ENCODE measurements at places on chromosomes 3 and 15.

- DNase-seq = no peak
Observed at GRCh38 chr3:17832016-17832415, 89.6 kb upstream of the TBC1D5 start.

DNA sequence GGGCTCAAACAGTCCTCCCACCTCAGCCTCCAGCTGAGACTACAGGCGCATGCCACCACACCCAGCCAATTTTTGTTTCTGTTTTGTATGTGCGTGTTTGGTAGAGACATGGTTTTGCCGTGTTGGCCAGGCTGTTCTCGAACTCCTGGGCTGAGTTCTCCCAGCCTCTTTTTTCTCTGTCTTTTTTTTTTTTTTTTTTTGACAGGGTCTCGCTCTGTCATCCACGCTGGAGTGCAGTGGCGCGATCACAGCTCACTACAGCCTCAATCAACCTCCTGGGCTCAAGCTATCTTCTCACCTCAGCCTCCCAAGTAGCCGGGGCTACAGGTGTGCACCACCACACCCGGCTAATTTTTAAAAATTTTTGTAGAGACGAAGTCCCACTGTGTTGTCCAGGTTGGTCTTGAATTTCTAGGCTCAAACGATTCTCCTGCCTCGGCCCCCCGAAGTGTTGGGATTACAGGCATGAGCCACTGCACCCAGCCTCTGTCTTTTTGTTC, 867 bp upstream of the DCAF1 start:
- DNase-seq = no peak

DNA sequence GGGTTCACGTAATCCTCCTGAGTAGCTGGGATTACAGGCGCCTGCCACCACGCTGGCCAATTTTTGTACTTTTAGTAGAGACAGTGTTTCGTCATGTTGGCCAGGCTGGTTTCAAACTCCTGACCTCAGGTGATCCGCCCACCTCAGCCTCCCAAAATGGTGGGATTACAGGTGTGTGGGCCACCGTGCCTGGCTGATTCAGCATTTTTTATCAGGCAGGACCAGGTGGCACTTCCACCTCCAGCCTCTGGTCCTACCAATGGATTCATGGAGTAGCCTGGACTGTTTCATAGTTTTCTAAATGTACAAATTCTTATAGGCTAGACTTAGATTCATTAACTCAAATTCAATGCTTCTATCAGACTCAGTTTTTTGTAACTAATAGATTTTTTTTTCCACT, 9.4 kb downstream of the VHL start:
- no peak for DNase-seq

- DNase-seq = no peak
Observed at GRCh38 chr15:45230245-45230965, 21.6 kb upstream of the SLC28A2 start.

DNA sequence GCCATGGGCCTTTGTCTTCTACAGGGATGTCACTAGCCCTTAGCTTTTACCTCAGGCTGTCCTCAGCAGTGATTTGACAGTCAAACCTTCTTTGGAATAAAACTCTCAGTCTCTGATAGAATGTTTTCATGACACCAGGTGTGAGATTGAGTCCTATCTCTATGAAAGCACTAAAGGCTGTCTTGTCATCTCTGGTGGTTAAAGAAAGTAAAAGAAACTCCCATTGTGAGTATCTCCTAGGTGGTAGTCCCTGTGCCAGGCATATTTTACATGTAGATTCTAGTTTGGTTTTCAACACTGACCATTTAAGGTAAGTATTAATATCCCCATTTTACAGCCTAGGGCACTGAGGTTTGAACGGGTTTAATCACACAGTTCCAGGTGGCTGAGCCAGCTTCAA, 360.2 kb downstream of the CHST2 start:
- no peak for DNase-seq

GRCh38 chr3:143952569-143953072, 19.0 kb upstream of the DIPK2A start:
- no peak for DNase-seq

DNA sequence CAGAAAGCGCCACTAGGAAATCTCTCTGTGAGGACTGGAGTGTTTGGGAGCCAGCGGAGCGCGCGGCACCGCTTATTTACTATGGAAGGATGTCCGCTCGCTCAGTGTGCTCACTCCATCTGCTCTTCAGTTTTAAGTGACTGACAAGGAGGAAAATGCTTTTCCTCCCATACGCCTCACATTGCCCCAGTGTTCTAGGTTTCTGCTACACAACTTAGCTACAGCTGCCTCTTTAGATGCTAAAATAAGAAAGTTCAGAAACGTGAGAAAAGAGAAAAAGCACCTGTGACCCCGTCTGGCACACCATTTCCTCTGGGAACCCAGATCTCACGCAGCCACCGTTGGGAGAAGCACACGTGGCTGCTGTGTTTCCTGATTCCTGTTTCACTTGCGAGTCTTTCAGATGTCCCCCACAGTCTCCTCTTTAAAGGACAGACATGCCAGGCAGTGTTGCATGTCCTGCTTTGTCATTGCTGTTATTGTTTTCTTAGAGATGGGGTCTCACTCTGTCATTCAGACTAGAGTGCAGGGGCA, 11.7 kb upstream of the MUSTN1 start:
- DNase-seq = no peak

DNA sequence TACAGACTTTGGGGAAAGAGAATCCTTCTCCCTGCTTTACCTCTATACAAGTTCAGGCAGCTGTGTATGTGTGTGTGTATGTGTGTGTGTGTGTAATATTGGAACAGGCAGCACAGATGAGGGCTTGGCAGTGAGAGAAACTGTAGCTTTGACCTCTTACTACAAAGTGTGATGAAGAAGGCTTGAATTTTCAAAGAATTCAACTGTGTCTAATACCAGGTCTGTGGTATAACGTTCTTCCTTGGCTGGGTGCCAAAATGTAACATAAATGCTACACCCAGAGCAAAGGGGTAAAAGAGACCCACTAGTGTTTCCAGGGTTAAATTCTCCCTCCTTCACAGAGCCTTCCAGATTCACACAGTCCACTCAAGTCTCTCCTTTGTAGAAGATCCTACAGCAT, 51.1 kb downstream of the CHST2 start:
- no peak for DNase-seq

- no peak for DNase-seq
Observed at GRCh38 chr3:17550624-17551023, 191.8 kb downstream of the TBC1D5 start.

GRCh38 chr3:168021737-168022450, 73.8 kb downstream of the GOLIM4 start:
- no peak for DNase-seq

DNA sequence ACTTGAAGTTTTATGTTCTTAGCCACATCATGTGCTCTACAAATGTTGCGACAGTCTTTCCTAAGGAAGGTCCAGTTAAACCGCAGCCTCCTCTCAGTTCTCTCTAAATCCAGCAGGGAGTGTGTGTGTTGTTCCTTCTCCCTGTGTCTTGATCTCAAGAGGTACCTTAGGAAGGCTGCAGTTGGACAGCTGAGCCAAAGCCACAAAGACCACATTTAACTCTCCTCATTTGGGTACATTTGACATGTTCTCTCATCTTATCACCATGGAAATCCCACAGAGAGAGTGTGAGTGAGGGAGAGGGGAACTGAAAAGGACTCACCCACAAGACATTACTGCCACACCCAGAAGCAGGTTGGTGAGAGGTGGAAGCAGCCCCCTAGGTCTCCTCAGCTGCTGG, 79.5 kb downstream of the CD200R1L start:
- DNase-seq = no peak

- DNase-seq = no peak
Observed at GRCh38 chr3:51024765-51025632, 350.3 kb downstream of the DOCK3 start.

GRCh38 chr3:50156549-50157493, 1.7 kb downstream of the SEMA3F start:
- DNase-seq = no peak

GRCh38 chr3:17394541-17395155, 347.8 kb downstream of the TBC1D5 start:
- DNase-seq = no peak

GRCh38 chr3:64928683-64929082, 240.9 kb upstream of the ADAMTS9 start:
- DNase-seq = no peak

GRCh38 chr3:171874879-171875278, 31.7 kb downstream of the TMEM212 start:
- DNase-seq = no peak

GRCh38 chr3:79032686-79033318, 735.0 kb downstream of the ROBO1 start:
- no peak for DNase-seq

DNA sequence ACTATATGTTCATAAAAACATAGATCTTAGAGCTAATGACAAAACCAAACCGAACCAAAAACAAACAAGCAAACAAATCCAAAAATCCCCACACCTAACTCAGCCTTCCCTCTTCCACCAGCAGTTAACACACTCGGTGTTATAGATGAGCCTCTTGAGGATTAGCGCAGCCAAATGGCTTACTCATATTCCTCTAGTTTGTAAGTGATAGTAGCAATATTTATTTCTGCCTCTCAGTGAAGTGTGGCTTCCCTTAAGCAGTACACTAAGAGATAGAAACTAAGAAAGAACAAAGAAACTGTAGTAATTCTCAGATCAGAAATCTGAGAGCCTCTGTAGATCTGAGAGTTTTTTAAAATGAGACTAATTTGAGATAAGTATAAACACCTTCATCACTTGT, 2.4 kb upstream of the NCEH1 start:
- no peak for DNase-seq

- DNase-seq = no peak
Observed at GRCh38 chr3:56938530-56938929, 121.9 kb upstream of the SPATA12 start.

DNA sequence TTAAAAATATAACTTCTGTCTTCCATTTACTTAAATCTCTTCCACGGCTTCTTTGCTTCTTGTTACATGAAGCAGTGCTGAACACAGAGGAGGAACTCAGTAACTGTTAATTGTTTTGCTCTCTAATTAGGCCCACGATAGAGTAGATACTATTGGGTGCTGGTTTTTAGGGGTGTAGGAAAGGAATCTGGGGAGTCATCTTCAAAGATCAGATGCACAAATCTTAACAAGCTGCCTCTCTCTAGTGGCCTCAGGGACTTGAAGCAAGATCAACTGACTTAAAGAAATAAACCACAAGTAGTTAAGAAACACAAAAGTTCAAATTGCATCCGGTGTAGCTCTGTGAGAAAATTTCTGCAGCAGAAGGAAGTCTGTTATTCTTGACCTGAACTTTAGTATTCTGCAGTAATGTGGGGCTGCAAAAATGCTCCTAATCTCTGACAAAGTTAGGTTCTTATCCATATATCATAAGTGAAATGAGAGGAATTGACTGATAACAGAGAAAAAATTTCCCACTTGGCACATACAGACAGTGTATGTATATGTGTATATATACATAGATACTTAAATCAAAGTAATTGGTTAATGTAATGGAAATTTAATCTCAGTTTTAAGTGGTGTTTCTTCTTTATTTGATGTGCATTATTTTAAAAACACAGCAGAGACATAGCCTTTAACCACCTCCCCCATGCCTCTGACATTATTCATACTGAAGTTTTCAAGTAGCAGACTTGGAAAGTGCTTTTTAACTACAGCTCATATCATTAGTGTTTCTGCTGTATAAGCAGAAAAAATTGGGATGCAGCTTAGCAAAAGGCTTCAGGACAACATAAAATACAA, 51.8 kb downstream of the CHST2 start:
- DNase-seq = no peak

- no peak for DNase-seq
Observed at GRCh38 chr3:37535526-37536432, 325.9 kb upstream of the CTDSPL start.

- DNase-seq = no peak
Observed at GRCh38 chr15:58513726-58514336, 82.0 kb downstream of the LIPC start.

GRCh38 chr3:177522051-177522450, 324.8 kb upstream of the TBL1XR1 start:
- no peak for DNase-seq

DNA sequence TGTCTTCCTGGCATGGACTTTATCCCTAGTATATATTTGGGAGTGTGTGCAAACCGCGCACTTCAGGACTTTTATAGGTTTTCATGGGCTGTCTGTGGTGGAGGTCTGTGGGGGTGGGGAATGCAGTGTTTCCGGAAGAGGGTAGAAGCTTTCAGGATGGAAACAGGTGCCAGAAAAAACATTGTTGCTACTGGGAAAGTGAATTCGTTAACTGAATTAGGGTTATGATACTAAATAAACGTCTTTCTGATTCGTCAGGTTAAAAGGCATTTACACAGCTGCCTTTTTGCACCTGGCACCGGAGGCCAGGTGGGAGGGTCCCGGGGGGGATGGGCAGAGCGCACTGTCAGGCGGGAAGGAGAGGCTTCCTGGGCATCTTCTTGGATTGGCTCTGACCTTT, 62.1 kb downstream of the SLCO3A1 start:
- no peak for DNase-seq

DNA sequence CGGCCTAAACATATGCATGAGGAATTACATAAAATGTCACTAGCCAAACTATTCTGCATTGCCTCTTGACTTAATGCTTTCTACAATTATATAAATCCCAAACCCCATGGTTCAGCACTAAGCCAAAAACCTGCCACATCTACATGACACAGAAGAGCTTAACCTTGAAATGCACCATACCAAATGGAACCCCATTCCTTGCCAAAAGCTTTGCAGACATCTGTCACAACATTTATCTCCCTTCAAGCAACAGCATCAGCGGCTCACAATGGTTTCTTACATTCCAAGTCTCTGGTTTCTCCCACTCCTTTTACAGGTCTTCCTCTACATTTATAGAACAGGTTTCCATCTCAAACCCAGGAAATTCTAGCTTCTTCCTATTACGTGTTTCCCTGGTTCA, 58.4 kb upstream of the GYG1 start:
- DNase-seq = no peak

GRCh38 chr3:20240154-20240883, 54.3 kb upstream of the SGO1 start:
- no peak for DNase-seq

DNA sequence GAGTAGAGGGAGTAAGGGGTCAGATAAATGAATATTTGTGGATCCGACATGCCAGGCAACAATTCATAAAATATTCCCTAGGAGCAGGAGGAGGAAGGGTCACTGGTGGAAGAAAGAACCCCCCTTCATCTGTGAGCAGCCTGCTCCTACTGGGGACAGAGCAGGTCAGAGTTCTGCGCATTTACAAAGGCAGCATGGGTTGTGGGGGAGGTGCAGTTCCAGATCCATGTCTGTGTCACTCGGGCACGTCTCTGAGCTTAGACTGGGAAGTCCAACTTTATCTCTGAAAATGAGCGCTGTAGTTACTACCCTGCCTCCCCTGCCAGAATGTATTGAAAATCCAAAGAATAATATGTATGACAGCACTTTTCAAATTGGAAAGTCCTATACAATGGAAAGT, 115.2 kb downstream of the GABRG3 start:
- no peak for DNase-seq

GRCh38 chr3:55647063-55647462, 160.0 kb upstream of the WNT5A start:
- no peak for DNase-seq

DNA sequence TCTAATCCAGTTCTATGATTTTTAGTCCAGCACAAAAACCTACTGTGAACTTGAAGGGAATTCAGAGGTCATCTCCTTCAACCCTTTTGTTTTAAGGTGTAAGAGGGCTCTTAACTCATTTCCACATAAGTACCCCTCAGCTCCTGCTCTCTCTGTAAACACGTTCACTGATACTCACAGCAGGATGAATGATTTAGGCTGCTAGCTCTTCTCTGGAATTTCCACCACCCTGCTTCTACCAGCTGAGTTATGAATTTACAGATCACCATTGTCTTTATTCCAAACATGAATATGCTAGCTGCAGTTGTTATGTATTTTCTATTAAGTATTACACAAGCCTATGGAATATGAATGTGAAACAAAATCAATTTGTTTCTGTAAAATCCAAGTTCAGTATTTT, 101.3 kb upstream of the NANOGP8 start:
- no peak for DNase-seq

All from ecto neural progenitor cell (in vitro differentiated cells).